ENCODE measurements at places on chromosomes 4 and X.

DNA sequence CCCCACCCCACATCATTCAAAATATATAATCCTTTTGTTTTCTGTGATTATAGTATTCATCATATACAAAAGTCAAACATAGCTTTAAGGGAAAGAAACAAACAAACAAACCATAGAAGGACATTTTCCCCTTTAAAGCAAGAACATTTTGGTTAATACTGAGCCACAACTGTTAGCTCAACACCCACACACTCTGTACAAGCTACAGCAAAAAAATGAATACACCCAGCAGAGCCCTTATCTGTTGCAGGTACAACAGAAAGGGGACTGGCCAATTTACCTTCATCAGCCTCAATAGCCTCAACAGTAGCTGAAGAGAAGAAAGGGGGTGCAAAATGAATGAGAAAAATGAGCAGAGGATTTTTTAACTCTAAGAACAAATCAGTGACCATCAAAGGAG lies 318.4 kb downstream of the PPP3CA start:
- DNase-seq, result no peak

- DNase-seq, result no peak
These were observed 129.6 kb downstream of the ZNF330 start for GRCh38 chr4:141350122-141350905.

DNA sequence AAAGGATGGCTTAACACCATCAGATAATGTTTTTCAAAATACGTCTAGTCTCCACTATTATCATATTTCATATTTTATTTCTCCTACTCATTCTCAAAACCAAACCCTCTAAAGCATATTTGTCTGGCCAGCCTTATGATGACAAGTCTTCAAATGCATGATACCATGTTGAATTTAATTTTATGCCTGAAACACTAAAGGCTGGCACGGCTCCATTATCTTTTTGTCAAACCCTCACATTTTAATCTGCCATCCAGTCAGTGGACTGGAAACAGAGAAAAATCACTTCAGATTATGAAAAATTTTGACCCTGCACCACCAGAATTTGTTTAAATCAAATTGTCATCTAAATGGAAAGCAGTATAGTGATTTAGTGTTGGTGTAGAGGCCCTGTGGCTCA lies 42.9 kb downstream of the SCD5 start:
- DNase-seq, result no peak

- no peak for DNase-seq
These were observed 2.6 kb downstream of the HCCS start for GRCh38 chrX:11113731-11114130.

- no peak for DNase-seq
These were observed 63.2 kb downstream of the PHEX start for GRCh38 chrX:22095286-22095685.

DNA sequence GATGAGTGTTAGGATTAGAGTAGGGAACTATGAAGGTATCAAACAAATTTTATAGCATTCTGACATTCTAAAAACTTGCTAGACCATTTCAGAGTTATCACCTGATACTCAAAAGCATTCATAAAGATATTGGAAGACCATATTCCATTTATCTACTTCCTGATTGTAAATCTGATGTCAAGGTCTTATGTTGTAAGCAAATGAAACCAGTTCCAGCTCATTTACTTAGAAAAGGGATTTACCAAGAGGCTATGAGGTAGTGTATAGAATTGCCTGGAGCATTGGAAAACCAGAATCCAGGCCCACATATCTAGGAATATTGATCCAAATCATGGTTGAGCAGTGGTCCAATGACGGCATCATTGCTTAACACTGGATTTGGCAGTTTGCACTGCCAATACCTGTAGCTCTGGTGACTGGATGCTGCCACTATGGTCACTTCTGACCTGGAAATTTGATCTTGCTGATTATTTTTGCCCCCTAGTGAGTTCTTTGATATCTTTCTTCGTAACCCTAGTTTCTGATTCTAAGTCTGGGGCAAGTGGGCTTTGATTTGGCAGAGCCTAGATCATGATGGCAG lies 25.4 kb downstream of the ARFIP1 start:
- no peak for DNase-seq

- no peak for DNase-seq
These were observed 16.7 kb downstream of the DGKQ start for GRCh38 chr4:956531-957230.

DNA sequence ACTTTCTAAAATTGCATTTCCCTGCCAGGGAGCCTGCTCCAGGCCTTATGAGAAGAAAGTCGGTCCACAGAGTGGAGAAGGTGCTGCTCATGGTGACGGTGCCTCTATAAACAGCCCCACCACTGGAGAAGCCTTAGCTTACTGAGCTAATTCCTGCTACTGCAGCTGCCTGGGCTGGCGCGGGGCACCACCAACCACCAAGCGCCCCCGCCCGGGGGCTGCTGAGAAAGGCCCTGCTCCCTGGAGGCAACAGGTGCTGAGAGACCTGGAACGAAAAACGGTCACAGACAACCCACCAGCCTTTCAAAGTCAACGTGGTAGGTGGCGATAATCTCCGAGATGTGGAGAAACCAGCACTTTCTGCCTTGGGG lies 2.9 kb downstream of the HCFC1 start:
- DNase-seq, result peak; percentile 38

DNA sequence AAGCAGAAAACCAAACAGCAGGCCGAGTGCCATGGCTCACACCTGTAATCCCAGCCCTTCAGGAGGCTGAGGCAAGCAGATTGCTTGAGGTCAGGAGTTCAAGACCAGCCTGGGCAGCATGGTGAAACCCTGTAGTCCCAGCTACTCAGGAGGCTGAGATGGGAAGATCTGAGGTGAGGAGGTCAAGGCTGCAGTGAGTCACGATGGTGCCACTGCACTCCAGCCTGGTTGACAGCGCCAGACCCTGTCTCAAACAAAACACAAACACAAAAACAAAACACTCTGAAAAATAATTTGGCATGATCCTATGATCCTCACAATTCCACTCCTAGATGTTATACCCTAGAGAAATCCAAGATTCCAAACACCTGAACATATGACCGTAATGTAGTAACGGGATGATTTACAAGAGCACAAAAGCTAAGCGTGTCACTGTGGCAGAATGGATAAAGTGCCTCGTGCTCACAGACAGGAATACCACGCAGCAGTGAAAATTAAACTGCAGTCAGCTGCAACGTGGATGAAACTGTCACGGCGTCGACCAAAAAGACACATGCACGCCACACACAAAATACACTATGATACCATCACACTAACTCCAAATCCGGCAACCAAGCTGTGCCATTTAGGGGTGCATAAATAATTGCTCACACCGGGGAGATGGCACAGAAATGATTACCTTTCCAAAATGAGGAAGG lies 1.7 kb downstream of the NELFA start:
- no peak for DNase-seq

GRCh38 chrX:371907-372306 lies 14.8 kb downstream of the PPP2R3B start:
- no peak for DNase-seq

DNA sequence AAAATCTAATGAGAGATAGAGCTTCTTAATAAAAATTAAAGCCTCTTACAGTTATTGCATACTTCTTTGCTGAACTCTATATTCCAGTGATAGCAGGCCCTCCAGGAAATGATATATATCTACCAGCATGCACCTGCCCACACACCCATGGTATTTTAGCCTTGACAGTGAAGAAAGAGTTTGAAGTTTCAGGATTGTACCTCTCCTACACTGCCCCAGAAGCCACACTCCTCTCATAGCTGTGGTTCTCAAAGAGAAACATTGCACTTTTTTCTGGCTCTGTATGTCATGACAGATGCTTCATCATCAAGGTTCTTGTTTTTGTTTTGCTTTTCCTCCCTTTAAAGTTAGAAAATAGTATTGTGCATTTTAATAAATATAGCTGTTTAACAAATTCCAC lies 34.0 kb downstream of the INPP4B start:
- DNase-seq, result no peak

DNA sequence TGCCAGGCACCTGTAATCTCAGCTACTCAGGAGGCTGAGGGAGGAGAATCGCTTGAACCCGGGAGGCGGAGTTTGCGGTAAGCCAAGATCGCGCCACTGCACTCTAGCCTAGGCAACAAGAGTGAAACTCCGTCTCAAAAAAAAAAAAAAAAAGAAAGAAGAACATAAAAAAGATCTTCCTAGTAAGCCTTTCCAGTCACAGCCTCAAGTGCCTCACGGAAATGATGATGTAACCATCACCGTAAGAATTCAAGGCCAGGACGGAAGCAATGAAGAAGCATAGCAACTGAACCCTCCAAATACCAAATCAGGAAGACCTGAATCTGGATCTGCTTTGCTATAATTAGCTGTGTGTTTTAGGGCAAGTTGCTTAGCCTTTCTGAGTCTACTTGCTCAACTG lies 28.8 kb downstream of the RBM47 start:
- no peak for DNase-seq

- DNase-seq, result no peak
These were observed 559 bp upstream of the PCDH18 start for GRCh38 chr4:137532869-137533236.

- no peak for DNase-seq
These were observed 973.0 kb upstream of the SLIT2 start for GRCh38 chr4:19278665-19279064.

DNA sequence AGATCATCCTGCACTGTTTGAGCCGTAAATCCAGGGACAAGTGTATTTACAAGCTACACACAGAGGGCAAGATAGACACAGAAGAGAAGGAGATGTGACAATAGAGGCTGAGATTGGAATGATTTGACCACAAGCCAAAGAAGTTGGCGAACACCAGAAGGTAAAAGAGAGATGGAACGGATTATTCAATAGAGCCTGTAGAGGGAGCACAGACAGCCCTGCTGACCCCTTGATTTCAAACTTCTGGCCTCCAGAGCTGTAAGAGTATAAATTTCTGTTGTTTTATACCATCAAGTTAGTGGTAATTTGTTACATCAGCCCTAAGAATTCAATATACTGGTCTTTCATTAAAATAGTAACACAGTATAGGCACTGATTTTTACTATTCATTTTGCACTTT lies 447.8 kb downstream of the FAT4 start:
- no peak for DNase-seq

DNA sequence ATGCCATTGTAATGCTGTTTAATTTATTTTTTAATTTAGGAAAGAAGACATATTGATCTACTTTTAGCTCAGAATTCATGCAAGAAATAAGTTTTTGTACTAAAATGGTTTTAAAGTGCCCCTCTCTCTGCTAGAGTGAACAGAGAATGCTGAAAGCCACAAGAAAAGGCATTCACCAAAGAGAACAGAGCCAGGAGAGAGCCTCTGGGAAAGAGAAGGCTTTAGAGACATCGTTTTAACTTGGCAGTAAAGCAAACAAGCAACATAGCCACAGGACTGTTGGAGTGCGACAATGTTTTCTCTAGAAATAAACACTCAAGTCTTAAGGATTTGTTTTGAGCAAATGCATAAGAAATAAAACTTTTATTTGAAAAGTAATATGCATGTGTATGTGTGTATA lies 484.1 kb upstream of the CPEB2 start:
- DNase-seq, result no peak

DNA sequence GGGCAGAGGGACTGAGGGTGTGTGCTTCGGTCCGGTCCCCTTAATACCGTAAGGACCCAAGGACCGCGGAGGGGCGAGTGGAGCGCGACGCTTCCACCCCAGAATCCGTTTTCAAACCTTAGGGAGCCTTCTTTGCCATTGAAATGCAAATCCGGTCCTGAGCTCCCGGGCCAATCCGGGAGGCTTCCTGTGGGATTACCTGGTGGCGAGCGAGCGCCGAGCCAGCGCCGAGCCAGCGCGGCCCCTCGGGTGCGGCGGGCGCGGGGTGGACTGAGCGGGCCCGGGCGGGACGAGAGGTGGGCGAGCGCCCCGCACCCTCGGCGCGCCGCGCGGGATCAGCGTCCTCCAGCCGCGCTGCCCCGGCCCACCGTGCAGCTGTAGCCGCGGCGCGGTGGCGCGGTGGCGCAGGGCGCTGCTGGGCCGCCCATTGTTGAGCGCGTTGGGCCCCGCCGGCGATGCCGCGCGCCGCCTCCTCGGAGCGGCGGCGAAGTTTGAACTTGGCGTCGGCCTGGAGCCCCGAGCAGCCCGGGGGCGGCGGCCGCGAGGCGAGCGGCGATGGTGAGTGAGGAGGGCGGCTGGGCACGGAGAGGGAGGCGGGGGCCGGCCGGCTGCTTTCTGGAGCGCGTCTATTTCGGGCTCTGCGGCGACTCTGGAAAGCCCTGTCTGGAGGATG lies 208.7 kb downstream of the SOWAHB start:
- peak; percentile 9 for DNase-seq

- no peak for DNase-seq
These were observed 64.8 kb downstream of the HPGD start for GRCh38 chr4:174457468-174457867.

- DNase-seq, result no peak
These were observed 84.9 kb downstream of the GAB1 start for GRCh38 chr4:143421609-143422008.

DNA sequence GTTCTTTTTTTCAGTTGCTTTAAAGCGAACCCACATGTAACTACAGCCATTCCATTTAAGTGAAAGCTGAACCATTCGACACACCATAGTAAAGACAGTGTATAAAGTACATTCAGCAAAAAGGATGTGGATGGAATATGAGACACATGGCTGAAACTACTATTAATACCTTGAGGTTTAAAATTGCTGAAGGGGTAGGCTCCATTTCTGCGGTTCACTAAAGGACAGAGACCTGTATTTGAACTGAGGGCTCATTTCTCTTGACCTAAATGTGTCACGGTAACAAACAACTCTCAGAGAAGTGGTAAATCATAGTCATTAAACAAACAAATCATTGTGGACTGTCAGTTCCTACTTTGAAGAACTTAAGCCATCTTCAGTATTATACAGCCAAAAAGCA lies 1085.6 kb upstream of the TENM3 start:
- DNase-seq, result no peak

DNA sequence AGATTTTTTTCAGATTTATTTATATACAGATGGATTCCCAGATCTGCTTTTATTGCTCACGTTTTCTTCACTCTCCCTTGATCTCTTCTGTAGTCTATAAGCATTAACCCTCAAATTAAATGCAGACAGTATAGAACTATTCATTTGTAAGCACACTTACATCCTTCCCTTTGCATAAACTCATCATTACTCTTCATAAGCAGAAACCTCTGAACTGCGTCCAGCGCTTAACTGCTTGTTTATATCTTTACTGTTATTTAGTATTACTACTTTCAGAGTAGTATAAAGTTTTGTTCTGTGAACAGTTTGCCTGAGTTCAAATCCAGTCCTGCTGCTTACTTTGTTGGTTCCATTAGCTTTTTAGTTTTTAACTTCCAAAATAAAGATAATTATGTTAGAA lies 132.9 kb downstream of the STIM2 start:
- no peak for DNase-seq

- DNase-seq, result no peak
These were observed 552.4 kb upstream of the MAGEB2 start for GRCh38 chrX:29662759-29663503.

- DNase-seq, result no peak
These were observed 15.2 kb downstream of the ADGRG2 start for GRCh38 chrX:19107035-19107434.

- DNase-seq, result no peak
These were observed 9.6 kb downstream of the SLC25A5 start for GRCh38 chrX:119477812-119478232.

DNA sequence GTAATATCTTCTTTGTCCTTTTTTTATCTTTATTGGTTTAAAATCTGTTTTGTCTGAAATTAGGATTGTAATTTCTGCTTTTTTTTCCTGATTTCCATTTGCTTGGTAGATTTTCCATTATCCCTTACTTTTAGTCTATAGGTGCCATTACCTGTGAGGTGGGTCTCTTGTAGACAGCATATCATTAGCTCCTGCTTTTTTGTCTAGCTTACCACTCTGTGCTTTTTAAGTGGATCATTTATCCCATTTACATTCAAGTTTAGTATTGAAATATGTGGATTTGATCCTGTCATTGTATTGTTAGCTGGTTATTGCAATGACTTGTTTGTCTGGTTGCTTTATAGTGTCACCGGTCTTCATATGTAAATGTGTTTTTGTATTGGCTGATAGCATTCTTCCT lies 958.6 kb upstream of the SLIT2 start:
- no peak for DNase-seq
